ENCODE measurements at places on chromosomes 3 and 15.

DNA sequence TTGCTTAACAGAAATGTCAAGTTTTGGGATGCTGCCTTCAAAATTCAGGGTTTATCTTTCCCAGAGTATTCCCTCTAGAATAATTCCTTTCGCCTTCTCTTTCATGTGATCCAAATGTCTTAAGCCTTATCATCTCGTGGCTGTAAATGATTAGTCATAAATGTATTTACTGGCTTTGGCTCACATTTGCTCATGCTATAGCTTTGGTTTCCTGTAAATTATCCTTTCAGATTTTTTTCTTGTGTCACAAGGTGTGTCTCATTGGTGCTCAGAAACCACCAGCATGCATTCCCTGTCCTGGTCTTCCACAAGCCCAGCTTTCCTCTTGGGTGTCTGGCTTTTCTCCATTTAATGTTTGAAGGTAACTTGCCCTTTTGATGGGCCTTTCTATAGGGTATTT is 692.7 kb upstream of the ALCAM start:
- peak; percentile 5 for DNase-seq

DNA sequence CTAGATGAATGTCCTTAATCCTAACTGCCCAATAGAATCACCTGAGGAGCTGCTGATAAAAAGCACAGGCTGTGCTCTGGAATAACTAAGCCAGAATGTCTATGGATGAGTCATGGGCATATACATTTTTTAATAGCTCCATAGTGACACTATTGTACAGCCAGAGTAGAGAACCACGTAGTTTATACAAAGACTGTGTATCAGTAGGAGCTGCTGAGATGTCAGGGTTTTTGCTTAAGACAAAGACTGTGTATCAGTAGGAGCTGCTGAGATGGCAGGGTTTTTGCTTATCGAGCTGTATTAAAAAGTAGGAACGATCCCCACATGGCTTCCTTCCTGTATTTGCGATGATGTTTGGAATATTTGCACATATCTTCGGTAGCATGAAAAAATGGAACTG is 137.4 kb downstream of the SV2B start:
- DNase-seq: no peak

DNA sequence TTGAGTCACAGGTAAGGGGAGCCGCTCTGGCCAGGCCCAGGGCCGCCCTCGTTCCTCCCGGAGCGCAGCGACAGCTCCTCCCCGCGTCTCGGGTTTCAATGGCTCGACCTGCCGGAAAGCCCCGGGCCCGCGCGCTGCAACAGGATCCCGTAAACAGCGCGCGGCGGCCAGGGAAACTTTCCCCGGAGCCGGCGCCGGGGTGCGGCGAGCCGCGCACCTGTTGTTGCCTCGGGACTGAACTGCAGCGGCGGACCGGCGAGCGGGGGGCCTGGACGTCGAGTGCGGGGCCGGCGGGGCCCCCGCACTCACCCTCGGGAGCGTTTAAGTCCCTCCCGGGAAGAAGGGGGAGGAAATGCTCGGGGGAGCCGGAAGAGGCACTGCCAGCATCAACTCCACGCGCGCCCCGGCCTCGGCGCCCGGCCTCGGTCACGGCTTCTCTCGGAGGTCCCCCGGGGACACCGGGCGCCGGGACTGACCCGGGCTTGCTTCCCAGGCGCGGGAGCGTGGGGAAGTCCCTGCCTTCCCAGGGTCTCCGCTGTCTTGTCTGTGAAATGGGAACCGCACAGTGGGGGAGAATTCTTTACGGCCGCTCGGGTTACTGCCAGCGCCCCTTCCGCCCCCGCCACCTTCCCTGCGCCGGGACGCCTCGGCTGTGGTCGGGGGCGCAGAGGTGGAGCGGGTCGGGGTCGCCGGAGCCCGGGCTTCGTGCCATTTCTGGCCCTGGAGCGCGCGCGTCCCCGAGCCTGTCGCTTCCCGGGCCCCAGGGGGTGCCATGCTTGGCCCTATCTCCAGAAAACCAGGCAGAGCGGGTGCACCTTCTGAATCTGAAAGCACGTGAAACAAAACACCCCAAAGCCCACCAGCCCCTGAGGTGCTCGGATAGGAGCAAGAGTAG is 7.5 kb upstream of the PGPEP1L start:
- DNase-seq: peak; percentile 66

- DNase-seq: no peak
These were observed 284.8 kb downstream of the TUSC7 start for GRCh38 chr3:116994351-116994879.

DNA sequence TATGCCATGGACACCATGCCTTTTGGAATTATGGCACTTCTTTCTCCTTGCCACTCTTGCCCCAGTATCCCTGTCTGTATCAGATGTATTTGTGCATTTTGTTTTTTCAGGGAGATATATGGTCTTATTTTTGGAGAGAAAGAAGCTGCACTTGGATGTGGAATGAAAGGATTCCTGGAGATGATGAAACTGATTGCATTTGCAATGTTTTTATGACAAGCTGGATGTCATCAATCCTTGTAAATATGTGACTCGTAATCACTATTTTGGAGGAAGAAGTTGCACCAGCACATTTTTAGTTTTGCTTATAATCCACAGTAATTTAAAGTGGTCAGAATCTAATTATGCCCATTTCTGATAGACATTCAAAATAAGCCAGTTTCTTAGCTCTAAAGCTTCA is 165.0 kb downstream of the NR1D2 start:
- DNase-seq: no peak

Data from astrocyte of the spinal cord (primary cell).